Stimulated activated CD8-positive, alpha-beta memory T cell treated with anti-CD3 and anti-CD28 coated beads, Interleukin-15, amount 100 ng/mL, for 48 hours (primary cell): ENCODE measurements at places on chromosomes 11 and 22.

- no peak for DNase-seq
These were observed 19.0 kb downstream of the LINC01488 start for GRCh38 chr11:69500285-69501120.

- DNase-seq = no peak
These were observed 40.8 kb upstream of the GAL start for GRCh38 chr11:68643585-68643984.

DNA sequence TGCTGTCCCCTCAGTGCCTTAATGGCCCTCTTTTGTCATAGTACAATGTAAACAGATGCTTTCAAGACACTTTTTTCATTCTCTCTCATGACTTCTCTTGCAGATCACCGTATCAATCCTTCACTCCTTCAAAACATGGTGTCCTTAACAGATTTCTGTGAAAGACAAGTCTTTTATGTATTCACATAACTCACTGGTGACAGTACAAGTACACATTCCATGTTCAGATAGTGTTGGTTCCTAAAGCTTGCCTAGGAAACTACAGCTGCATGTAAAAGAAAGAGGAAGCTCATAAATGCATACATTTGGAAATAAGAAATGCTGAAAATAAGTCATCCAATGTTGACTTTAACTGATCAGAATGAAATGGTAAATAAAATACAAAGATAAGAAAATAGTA, 5.0 kb upstream of the OR52E6 start:
- no peak for DNase-seq

GRCh38 chr11:100182927-100183326, 504.2 kb upstream of the ARHGAP42 start:
- no peak for DNase-seq

DNA sequence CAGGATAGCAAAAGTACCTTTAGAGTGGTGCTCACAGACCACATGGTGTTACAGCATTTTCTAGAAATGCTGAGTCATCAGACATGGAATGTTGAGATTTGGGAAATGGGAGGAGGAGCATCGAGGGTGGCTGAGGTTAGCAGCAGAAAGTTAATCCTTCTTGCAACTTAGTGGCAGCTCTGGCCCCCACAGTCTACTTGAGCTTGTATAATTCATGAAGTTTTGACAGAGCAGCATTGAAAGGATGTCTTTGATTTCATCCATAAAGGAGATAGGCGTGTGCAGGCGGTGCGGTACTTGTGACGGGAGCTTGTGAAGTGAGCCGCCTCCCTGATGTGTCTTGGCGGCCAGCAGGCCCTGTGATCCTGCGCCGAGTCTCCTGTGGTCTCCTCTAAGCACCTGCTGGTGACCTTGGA, 330.5 kb downstream of the TBC1D22A start:
- no peak for DNase-seq
